DMS79 treated with DMSO at 0.1 percent for 48 hours (cell line): ENCODE measurements at places on chromosomes 3 and 15.

DNA sequence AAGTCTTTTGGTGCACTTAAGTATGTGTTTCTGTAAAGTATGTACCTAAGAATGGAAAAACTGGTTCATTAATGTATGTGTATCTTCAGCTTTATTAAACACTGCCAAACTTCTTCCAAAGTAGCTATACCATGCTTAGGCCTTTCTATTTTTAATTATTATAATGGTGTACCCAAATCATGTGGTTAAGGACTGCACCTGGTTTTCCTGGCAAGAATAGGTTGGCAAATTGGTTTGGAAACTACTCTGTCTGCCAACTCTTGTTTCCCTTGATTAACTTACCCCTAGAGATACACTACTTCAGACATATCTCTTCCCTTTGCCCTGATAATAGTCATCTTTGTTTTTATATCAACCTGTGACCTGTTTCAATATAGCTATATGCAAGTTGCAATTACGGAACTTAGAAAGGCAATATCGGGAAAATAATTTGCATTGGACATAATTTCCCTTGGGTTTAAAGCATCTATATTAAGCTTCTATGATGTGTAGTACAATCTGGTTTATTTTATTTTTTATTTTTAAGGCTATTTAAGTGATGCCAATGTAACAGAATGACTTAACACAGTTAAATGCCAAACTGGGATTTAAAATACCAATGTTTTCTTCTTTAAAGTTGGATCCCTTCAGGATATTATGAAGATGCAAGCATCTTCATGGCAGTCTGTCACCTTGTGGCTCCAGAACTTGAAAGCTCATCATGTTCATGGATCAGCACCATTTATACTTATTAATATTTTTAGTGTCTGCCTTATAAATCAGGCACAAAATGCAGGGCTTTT is 40.6 kb upstream of the TMEM108 start:
- peak; percentile 49 for DNase-seq

GRCh38 chr15:73908030-73908821 is 18.0 kb upstream of the LOXL1 start:
- DNase-seq = peak; percentile 39

DNA sequence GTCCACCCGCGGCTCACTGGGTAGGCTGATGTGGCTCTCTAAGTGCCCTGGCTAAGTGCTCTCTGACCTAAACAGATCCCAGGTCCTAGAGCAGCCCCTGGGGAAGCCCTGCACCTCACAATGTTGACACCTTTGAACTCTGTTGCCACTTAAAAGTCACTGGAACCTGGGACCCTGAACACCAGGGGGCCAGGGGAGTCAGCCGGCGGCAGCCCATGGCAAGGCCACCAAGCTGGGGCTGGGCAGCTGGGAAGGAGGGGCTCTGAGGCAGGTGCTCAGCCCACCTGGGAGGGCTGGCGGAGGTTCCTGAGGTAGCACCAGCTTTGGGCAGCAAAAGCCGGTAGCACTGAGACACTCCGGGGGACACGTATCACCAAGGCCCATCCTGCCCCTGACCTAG is 129.0 kb downstream of the CHSY1 start:
- DNase-seq = no peak

- DNase-seq = no peak
Measured at GRCh38 chr3:35968043-35968622, 328.8 kb downstream of the ARPP21 start.

DNA sequence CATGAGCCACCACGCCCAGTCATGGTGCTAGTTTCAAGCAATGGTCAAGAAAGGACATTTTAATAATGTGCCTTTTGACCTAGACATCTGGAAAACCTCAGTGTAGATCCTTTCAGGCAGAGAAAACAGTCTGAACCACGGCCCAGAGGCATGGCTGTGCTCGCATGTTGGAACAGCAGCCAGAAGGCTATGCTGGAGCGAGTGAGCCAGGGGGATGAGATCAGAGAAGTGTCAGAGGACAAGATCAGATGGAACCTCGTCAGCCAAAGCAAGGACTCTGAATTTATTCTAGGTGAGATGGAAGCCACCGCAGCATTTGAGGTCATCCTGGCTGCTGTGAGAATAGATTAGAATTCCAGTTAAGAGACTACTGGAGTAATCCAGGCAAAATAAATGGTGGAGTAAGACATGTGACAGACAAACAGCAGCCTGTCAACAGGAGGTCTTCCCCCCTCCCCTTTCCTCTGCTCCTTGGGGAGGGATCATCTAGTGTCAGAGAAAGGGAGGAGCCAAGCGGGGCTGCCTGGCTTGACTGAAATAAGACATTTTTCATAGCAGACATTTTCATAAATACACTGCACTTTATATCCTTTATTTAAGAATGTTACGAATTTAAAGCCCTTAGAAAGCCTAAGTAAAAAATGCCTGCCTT is 40.4 kb upstream of the ACKR4 start:
- DNase-seq = no peak

DNA sequence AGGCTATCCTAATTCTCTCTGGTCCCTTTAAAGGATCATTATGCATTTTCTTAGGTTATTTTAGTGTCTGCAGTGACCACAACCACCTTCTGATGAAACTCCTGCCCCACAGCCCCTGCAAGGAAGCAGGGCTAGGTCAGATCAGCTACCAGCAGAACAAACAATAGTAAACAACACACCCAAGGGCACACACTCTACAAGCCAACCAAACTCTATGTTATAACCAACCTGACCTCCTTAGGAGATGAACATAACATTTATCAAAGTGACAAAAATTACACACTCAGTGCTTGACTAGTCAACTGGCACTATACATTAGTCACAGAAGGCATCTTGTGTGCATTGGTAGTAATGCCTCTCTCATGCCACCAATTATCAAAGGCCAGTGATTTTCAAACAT is 17.3 kb downstream of the DENND6A start:
- DNase-seq = no peak

DNA sequence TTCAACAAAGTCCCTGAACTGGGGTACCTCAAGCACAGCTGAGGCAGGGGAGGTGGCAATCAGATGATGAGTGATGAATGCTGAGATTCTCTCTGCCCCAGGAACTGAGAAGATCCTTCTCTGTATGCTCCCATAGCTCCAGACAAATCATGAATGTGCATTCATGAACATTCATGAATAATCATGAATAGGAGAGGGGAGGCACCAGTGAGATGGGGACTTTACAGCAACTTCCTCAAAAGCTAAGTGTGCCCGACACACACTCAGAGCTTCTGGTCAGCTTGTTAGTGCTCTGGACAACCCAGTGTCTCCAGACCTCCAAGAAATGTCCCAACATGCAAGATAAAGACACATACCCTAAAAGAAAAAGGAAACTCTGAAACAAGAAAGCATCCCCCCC is 24.3 kb downstream of the LRRC2 start:
- no peak for DNase-seq

DNA sequence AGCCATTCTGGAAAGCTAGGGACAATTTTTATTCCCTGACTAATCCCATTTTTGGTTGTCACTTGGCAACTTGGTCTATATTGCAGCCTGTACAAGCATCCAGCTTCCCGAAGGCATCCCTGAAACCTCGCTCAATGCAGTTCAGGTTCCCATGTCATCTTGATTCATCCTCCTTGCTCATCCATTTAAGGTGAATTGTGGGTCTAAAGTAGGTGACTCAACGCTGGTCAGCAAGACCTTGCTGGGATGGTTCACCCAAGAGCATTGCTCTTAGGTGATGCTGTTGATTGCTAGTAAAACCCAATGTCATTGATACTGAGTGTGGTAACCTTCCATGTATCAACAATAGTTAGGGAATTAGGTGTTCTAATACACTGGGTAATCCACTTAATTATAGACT is 13.1 kb upstream of the RAB8B start:
- no peak for DNase-seq

DNA sequence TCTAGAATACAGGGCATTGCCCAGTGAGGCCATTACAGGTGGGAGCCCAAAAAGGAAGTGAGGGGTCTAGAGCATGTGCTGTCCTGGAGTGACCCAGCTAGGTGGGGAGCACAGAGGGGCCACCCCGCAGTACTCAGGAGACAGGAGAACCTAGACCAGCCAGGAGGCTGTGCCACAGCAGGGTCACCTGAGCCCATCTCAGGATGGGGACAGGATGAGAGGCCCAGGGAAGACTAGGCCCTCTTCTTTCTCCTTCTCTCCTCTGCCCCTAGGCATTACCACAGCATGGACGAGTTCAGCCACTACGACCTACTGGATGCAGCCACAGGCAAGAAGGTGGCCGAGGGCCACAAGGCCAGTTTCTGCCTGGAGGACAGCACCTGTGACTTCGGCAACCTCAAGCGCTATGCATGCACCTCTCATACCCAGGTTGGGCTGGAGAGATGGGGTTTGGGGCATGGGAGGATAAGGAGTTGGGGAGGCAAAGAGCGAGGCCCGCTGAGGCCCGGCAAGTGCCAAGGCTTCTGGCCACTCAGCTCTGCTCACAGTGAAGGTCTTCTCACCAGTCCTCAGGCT is 20.6 kb downstream of the LOXL1 start:
- no peak for DNase-seq

- DNase-seq = no peak
Measured at GRCh38 chr3:108117241-108117775, 26.5 kb upstream of the CD47 start.
